ENCODE measurements at places on chromosomes 3 and 15. TPM values are rescaled to one million over a fixed set of nuclear protein-coding genes. Genes with fewer than 3 reads are reported as not detected.
A peak's percentile ranks its signal among the peaks of the same experiment; 100 is the strongest.

GRCh38 chr15:38535491-38536200 is 29.0 kb downstream of the RASGRP1 start:
- no peak for DNase-seq

DNA sequence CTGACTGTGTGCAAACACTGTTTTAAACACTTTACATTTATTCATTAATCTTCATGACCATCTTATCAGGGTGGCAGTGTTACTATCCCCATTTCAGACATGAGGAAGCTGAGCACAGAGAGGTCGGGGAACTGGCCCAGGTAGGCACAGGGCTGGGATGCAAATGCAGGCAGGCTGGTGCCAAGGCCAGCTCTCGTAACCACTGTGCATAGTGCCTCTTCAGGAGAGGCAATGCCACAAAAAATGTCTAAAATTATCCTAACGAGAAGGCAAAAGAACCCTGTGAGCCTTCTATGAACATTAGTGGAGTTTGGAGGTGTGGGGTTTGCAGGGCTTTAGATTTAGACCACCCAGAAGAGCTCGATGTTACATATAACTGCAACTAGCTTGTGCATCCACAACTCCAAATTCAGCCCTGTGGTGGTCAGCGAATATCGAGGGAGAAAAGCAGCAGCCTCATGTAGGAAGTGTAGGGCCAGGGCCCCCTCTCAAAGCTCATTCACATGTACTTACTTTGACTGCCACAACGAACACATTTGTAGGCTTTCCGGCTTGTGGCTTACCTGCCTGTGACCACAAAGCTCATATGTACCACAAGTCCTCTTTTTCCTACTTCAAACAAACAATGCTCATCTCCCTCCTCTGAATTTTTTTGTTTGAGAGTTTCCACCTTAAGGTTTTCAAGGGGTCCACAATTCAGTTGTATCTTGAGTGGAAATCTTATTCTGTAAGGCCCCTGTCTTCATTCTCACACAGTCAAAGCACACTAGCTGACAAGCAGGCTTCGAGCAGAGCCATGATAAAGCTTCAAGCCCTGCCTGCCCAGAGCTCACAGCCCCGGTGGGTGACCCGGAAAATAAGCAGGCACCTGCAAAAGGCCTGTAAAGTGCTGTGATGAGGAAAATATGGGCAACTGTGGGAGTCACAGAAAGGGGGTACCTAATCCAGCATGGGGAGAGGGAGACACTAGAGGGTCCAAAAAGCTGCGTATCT is 722.9 kb upstream of the CFAP20DC start:
- DNase-seq: no peak

DNA sequence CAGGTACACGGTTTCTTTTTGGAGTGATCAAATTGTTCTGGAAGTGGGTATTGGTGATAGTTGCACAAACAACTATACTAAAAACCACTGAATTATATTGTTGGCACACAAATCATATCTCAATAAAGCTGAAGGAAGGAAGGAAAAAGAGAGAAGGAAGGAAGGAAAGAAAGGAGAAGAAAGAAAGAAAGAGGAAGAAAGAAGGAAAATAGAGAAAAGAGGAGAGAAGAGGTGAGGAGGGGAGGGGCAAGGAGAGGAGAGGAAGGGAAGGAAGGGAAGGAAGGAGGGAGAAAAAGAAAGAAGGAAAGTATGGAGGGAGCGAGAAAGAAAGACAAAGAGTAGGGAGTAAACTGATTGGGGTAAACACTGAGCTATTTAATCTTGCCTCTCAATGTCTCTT is 77.9 kb upstream of the TSC22D2 start:
- no peak for DNase-seq

- DNase-seq: peak; percentile 55
Observed at GRCh38 chr3:132394320-132394719, 23.0 kb upstream of the DNAJC13 start.

DNA sequence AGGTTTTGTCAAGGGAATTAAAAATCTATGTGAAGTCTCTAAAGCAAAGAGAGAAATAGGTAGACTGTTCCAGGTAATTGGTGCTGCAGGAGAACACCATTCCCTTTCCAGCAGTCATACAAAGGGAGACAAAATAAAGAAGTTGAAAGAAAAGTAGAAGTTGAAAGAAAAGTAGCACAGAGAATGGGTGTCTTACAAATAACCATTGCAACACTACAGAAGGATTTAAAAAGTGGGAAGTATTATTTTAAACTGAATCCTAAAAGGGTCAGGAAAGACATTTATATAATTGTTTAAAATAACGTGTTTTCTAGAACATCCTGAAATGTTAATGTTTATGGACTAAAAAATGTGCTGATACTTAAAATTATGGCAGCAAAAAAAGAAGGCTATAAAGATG is 223.8 kb downstream of the RSRC1 start:
- DNase-seq: no peak

DNA sequence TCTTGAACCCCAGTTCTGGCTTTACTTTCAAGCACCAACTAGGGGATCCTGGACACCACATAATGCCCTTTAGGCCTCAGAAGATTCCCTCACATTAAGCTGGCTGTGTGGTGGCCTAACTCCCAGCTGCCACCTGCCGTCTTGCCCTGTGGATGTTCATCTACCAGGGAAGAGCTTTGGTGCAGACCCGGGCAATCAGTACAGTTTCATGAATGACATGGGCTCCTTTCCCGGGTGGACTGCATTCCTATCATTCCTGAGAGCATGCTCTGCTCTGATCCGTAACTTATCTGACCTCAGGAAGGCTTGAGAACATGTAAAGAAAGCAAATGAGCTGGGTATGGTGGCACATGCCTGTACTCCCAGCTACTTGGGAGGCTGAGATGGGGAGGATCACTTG is 50.0 kb upstream of the GSK3B start:
- DNase-seq: peak; percentile 81

DNA sequence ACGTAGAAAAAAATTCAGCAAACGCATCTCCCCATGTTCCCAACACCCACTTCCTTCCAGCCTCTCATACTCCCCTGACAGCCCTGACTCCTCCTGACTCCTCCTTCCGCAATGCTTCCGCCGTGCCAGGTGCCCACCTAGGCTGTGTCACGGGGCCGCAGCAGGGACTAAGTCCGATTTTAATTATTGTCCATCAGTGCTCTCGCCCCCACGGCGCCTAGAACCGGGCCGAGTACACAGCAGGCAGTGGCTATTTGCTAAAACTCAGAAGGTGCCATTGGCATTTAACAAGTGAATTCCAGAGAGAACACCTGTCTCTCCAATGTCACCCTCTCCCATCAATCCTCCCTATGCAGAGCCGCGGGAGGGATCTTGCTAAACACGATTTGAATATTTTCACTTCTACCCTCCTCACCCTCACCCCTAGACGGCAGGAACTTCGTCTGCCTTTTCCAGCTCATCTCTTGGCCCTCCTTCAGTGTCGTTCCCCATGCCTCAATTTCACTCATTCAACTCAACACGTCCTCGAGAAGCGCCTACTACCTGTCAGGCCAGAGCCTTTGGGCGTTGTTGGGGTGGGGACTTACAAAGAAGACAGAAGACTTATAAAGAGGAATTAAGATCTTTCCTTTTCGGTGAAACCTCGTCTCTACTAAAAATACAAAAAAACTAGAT is 11.5 kb upstream of the SHF start:
- DNase-seq: peak; percentile 15

GRCh38 chr15:57152666-57153539 is 223.4 kb upstream of the CGNL1 start:
- peak; percentile 48 for DNase-seq

GRCh38 chr3:32705232-32705631 is 20.2 kb downstream of the CNOT10 start:
- DNase-seq: no peak

GRCh38 chr3:158935846-158936245 is 134.0 kb downstream of the MFSD1 start:
- peak; percentile 72 for DNase-seq

DNA sequence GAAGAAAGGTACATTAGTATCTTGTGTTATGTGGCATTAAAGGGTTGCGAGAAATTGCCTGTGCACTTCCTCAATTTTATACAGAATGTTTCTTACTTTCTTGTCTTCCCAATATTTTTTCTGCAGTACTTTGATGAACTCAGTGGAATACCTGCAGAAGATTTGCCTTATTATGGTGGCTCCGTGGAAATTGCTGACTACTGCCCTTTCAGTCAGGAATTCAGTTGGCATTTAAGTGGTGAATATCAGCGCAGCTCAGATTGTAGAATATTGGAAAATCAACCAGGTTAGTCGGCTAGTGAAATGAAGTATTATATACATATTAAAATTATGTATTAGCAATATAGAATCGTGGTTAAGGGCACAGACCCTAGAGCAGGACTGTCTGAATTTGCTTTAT is 61.3 kb downstream of the LMLN start:
- no peak for DNase-seq

GRCh38 chr3:133998691-133999241 is 31.0 kb downstream of the SLCO2A1 start:
- no peak for DNase-seq

DNA sequence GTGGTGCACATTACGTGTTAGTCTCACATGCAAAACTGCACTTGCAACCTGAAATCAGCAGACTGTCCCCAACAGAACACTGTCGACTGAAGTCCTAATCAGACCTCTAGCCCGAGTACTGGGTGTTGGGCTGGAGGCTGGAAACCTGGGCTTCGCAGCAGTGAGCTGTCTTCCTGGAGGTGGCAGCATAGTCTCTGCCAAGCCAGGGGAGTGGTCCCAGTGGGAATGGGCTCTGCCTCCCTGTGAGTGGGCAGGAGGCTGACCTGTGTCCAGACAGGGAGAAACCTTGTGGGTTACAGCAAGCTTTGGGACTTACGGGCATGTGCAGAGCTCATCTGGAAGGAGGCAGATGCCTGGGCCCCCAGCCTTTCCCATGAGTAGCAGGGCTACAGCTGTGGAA is 38.2 kb upstream of the MYZAP start:
- DNase-seq: no peak

DNA sequence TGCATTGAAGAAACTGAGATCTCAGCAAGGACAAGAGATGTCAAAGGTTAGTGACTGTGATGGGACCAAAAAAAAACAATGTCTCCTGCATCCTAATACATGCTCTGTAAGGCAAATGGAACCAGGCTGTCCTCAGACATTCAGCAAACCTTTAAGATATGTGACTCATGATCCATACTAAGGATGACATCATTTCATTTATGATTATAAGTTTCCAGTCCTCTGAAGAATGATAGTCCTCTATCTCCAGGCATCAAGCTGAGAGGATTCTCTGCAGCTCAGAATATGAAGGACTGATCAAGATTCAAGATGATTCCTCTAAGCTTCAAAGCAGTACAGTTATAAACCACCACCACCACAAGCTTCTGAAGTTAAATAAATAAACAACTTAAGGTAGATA is 47.6 kb downstream of the SSR3 start:
- DNase-seq: no peak

- no peak for DNase-seq
Observed at GRCh38 chr3:117217355-117217754, 507.8 kb downstream of the TUSC7 start.

DNA sequence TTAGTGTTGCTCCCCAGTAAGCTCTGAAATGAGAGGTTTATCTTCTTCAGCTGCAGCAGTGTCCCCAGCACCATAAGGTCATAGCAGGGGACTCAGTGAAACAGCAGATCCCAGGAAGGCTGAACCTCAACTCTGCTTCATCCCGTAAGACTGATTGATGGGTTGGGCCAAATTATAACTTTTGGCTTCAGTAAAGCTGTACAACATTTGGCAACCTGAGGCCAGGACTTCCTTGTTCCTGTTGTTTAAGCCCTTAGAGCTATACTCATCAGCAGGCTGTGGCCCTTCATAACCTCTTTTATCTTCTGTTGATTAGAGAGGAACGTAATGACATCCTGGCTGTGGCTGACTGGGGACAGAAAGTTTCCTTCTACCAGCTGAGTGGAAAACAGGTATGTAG is 29.0 kb downstream of the IFT122 start:
- DNase-seq: no peak

DNA sequence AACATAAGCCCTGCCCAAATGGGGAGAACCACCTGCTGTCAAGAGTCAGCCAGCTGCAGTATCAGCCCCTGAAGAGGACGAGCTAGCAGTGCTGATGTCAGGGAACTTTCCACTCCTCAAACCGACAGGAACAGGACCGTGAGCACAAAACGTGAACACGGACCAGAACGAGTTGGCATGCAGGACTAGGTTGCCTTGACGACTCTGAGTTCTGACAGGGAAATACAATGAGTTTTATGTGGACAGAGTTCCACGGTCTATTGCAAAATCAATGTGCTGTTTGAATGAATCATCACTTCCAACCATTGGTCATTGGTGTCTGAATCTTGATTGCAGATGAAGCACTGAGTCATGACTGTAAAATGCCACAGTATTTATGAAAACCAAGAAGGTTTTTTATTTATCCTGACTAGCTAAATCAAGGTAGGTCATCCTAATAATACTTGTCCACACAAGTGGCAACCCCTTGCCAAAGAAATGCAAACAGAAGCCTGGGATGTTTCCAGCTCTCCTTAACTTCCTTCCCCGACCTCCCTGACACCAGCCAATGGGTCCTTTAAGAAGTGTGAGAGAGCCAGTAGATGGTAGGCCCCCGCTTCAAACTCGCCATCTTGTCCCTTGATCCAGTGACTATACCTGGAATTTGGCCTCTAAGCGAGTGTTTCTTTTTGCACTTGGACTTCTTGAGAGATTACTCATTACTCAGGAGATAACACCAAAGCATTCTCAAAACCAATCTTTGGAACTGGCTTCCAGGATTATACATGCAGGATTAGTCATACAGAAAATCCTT is 119.6 kb downstream of the ASB7 start:
- peak; percentile 99 for DNase-seq

DNA sequence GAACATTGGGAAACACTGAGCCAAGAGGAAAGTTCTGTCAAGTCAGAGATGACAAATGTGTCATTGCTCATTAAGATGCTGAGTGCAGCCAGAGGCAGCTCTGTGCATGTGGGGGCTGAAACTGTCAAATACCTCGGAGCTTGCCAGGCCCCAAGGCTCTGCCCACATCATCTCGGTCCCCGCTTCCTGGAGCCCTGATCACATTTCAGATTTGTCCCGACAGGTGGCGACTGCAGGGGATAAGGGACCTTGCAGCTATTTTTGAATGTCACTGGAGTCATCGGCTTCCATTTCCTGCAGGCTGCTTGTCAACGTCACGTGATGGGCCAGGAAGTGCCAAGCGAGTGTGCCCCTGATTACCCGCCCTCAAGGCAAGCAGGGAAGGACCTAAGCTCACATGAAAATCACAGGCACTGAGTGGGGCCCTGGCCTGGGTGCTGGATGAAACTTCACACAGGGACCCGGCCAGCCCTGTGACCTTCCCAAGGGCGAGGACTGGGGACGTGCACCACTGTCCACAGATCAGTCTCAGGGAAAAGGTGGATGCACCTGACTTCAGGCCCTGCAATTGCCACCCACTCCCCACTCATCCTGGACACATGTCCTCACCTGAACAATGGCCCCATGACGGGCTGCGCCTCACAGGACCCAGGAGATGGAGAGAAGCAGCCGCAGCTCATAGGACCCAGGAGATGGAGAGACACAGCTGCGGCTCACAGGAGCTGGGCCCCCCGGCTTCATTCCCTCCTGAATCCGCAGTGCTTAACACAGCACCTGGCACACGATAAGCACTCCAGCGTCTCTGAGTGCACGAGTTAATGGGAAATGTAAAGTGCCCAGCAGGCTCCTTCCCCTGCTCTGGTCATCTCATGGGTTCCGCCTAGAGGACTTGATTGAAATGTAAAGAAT is 73.4 kb downstream of the NUP210 start:
- DNase-seq: no peak

- no peak for DNase-seq
Observed at GRCh38 chr15:39499042-39499441, 81.8 kb upstream of the THBS1 start.

EOMES gene
- not detected for total RNA-seq

PLSCR1 gene
- 229 TPM for total RNA-seq

GOLGA8S gene
- not detected for total RNA-seq

C3orf20 gene
- total RNA-seq: not detected

TRIM59 gene
- total RNA-seq: 45.5 TPM

ISLR2 gene
- total RNA-seq: not detected

Data from LHCN-M2 (cell line).